ENCODE measurements at places on chromosomes 1 and 21. TPM values are rescaled to one million over a fixed set of nuclear protein-coding genes. Genes with fewer than 3 reads are reported as not detected.

The ENSA gene
- total RNA-seq = 242 TPM

The NUP210L gene
- not detected for total RNA-seq

The FCGR2B gene
- not detected for total RNA-seq

The FAM110D gene
- total RNA-seq = 4.7 TPM

The OR2M7 gene
- total RNA-seq = not detected

The NTRK1 gene
- not detected for total RNA-seq

The MSH4 gene
- total RNA-seq = 0.05 TPM

The HYI gene
- 183 TPM for total RNA-seq

The KANK4 gene
- not detected for total RNA-seq

The HSD3B2 gene
- not detected for total RNA-seq

The CCNL2 gene
- 46.4 TPM for total RNA-seq

The ROR1 gene
- 2.8 TPM for total RNA-seq

The RNF115 gene
- total RNA-seq = 16.7 TPM

The ADIPOR1 gene
- total RNA-seq = 77.1 TPM

The ESPN gene
- 0.67 TPM for total RNA-seq
